ENCODE measurements at places on chromosomes 2 and 18. TPM values are rescaled to one million over a fixed set of nuclear protein-coding genes. Genes with fewer than 3 reads are reported as not detected.
A peak's percentile ranks its signal among the peaks of the same experiment; 100 is the strongest.

DNA sequence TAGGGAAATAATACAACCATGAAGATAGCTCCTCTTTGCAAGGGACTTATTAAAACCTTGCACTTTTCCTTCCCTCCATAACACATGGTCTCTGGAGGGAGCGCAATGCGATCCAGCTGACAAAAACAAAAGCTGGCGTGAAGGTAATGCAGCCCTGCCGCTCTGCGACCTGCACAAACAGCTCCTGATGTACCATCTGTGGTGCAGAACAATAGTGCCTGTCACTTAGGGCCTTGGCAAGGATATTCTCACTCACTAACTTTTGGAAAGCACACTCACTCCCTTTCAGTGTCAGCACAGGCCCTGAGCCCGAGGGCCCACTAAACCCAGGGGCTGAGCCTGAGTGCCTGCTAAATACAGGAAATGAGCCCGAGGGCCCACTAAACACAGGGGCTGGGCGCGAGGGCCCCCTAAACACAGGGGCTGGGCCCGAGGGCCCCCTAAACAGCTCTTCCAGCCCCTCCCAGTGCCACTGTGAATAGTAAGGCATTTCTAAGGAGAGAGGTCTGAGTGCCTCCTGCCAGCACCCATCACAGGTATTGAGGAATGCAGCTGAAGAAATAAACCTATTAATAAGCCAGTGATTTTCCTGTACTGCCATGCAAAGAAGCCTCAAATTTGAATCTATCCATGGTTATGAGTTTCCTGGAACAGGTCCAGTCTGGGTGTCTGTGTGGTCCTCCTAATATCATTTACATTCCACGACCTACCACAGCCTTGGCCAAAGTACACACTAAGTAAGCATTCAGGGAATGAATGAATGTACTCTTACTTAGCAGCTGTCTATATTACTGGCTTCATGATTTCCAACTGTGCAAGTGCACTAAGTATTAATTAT is 9.3 kb downstream of the L3MBTL4 start:
- DNase-seq: no peak

DNA sequence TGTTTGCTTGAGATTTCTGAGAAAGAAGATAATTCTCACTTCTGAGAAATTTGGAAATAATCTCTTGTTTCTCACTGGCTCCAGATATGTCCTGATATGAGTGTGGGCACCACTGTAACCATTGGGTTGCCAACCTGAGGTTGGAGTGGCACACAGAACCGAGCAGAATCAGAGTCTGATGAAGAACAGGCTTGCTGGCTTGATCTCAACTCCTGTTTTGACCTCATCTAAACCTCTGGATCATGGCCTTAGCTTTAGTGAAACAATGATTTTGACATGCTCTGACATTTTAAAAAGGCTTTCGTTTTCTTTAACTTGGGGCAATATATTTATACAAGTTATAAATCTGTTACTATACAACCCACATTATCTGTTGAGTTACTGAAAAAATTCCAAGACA is 548.0 kb downstream of the IRS1 start:
- DNase-seq: no peak

DNA sequence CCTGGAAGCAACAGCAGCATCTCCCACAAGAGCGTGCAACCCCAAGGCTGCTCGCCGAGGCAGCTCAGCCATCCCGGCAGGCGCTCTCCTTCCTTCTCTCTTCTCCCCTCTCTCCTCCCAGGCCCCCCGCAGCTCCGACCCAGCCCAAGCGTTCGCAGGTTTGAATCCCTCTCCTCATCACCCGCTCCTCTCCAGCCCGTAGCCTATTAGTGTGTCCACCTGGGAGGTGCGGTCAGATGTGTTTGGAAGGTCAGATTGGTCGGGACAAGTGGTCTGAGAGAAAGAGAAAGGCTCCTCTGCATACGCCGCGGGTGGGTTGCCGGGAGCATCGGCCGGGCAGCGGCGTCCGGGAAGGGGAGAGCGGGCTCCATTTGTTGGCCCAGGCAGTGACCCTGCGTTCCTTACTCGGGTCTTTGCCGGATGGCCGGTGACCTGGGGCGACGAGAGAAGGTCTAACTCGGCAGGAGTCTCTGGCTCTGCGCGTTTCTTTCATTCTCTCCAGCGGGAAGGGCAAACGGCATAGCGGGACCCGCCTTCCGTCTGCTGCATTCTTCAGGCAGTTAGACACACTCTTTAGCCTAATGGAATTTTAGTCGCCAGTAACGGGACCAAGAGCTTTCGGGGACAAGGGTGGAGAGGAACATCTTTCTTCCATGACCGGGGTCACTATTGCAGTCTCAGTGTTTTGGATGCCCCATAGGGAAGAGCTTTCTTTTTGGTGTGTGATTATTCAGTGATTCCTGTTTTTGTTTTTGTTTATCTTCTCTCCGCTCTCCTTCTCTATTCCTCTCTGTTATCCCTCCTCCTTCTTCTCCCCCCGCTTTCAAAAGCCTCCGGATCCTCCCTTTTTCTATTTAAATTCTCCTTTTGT is 1.1 kb upstream of the TMEFF2 start:
- DNase-seq: peak; percentile 58

GRCh38 chr2:38237311-38237710 is 139.8 kb downstream of the ATL2 start:
- no peak for DNase-seq

NT5C1B gene
- not detected for total RNA-seq

PDE11A gene
- 0.54 TPM for total RNA-seq

DNA sequence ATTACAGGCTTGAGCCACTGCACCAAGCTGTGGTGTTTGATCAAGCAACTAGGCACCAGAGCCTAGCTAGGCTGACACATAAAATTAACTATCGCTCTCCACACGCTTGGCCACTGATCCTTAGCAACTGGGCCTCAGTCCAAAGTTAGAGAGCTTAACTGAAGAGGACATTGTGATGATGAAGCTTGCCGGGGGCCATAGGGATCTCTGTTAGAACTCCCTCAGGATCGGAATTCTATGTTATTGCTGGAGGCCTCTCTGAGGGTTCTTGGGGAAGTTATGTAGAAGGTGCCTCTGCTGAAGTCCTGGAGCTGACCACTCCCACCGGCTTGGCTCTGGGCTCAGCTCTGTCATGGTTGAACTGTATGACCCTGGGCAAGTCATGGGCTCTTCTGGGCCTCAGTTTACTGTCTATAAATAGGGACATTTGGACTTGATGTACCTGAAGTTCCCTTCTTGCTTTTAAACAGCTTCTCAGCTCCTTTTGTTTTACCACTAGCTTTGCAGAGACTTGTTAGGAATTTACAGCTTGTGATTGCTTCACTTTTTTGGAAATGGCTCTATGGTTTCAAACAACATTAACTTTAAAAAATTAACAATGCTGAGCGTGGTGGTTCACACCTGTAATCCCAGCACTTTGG is 44.1 kb downstream of the GATA6 start:
- no peak for DNase-seq

DNA sequence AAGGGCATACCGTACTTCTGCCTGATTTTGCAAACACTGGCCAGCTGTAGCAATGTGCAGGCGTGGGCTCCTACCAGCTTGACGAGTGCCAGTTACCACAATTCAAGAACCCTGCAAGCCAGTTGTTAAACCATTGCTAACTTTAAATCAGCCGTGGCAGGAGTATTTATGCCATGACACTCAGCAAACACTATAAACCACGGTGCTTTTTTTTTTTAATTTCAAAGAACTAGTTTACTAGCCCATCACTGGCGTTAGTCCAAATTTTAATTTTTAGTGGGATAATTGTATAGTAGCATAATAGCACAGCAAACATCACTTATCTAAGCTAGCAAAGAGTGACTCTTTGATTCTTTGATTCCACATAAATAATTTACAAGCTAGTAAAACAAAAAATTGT is 111.1 kb downstream of the COL4A4 start:
- DNase-seq: no peak

DNA sequence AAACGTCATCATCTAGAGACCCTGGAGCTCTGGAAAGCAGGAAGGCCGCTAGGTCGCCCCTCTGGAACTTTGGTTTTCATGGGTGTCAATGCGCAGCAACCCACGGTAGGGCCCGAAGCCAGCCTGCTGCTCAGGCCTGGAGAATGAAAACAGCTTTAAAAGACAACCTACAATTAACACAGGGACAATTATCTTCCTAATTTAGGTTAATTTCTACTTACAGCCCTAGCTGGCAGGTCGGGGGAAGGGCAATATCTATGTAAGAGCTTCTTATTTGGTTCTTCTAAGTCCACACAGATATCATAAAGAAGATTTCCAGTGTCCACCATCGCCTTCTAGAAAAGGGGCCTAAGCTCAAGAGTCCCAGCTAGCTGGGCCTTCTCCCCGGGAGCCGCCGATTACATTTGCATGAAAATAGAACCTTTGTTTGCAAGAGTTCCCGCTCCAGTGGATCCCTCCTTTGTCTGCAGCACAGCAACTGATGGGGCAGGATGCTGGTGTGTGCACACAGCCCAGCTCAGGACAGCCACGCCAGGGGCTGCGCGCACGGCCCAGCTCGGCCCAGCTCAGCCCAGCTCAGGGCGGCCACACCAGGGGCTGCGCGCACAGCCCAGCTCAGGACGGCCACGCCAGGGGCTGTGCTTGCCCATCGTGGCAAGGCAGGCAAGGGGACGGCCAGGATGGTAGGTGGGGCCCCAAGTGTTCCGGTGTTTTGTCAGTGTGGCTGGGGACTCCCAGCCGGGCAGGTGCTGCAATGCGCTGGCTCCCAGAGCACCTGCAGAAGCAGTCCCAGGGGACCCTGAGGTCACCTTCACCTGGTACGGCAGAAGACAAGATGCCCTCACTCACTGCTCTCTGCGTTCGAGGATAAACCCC is 109.1 kb downstream of the HDAC4 start:
- peak; percentile 58 for DNase-seq

- no peak for DNase-seq
These were observed 26.2 kb upstream of the MGAT5 start for GRCh38 chr2:134227666-134228065.

- DNase-seq: no peak
These were observed 568.7 kb downstream of the METTL4 start for GRCh38 chr18:2002604-2003003.

GRCh38 chr2:113698892-113699447 is 57.5 kb downstream of the SLC35F5 start:
- DNase-seq: no peak

DNA sequence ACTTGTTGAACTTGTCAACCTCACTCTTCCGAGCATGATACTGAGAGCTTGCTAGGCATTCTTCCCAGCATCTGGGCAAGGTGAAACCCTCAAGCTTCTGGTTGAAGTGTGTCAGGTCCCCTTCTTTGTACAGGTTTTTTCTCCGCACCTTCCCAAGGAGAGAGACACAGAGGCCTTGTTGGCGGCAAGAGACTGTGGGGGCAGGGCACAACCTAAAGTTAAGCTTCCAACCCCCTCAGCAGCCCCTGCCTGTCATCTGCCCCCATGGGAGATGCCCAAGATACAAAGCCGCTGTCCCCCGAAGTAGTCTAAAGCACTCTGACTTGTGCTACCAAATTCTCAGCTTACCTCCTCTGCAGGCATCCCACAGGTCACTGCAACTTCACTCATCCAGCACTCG is 64.9 kb downstream of the XDH start:
- DNase-seq: no peak

KHK gene
- total RNA-seq: 1.1 TPM

DNA sequence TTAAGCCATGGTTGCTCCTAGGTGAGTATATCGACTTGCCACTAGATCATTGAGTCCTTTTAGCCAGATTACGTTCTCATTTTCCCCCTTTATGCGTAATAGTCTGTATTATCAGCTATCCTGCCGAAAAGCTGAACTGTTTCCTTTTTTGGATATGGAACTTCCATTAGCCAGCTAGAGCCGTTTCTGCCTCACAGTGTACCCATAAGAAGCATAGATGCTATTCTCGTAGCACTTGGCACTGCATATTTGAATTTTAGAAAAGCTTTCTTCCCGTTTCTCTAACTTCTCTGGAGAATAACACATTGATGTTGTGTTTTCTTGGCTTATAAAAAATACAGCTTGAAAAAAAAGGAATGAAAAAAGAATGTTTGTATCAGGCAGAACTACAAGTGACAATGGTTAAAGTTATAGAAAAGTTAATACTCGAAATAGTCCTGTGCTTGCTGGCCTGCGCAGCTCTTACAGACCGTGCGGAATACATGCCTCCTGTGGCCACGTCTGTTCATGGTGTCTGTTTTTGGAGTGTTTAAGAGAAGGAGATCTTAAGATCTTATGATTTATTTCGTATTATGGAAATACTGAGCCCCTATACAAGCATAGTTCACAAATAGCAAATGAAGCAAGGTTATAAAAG is 710 bp downstream of the DUSP19 start:
- DNase-seq: no peak

- DNase-seq: no peak
These were observed 152.0 kb upstream of the ZEB2 start for GRCh38 chr2:144671695-144672455.

DNA sequence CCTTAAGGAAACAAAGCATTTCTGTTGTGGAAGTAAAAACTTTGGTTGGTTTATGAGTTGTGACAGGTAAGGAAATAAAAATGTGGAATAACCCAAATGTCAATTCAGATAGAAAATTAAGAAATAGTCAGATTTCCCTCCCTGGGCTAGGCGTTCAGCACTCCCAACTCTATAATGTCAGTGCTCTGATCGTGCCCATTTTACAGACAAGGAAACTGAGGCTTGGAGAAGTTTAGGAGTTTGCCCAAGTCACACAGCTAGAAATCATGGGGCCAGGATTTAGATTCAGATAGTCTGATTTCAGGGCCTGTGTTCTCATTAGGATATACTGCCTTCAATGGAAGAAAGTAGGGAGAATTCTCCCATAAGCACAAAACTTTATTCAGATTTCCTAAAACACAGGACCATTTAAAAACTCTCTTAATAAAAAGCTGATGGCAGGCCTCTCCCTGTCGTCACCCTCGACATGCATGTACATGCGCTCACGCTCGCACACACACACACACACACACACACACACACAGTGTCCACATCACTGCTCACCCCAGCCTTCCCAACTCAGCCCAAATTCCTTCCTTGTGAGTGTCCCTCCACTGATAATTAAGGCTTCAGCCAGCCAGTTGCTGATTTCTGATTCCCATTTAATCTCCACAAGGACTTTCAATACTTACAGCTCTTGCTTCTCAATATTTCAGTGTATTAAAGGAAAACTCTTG is 49.1 kb upstream of the SLC14A2 start:
- DNase-seq: no peak

DNA sequence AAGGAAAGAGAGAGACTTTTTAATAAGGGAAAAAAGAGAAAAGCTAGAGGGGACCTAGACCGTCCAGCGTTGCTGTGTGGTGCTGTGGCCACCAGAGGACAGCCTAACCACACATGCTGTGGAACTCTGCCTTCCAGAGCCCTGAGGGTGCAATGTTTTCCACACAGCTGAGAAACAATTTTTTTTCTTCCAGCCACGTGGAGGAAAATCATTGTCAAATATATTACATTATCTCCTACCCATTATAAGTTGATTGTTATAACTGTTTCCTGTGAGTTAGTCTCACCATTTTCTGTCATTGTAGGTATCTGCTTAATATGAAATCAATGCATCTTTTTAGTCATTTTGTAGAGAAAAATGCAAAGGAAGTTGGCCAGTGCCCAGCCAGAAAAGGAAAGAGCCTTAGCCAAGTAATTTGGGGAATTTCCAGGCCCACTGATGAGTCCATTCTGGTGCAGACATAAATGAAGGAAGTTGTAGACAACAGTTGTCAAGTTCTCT is 5.9 kb upstream of the MRPL19 start:
- no peak for DNase-seq

- DNase-seq: peak; percentile 83
These were observed 47.6 kb downstream of the ODC1 start for GRCh38 chr2:10400568-10400977.
